H54 (cell line): ENCODE measurements at places on chromosomes 5 and 9.

GRCh38 chr5:169442913-169443784 lies 140.4 kb upstream of the SPDL1 start:
- no peak for DNase-seq

DNA sequence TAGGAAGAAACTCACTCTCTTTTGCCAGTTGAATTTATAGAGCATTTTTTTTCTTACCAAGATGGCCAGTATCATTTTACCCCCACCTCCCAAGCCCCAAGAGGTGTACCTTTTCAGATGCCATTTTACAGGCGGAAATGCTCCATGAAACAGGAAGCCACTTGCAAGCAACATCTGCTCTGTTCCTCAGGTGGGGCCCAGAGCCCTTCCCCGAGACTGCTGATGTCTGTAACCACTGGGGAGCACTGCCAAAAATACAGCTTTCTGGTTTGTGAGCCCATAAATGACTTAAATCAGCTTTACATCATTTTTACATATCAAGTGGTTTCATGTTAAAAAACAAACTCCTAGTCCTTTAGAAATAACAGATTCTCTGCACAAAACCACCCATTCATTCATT lies 42.9 kb upstream of the GARNL3 start:
- DNase-seq, result no peak

DNA sequence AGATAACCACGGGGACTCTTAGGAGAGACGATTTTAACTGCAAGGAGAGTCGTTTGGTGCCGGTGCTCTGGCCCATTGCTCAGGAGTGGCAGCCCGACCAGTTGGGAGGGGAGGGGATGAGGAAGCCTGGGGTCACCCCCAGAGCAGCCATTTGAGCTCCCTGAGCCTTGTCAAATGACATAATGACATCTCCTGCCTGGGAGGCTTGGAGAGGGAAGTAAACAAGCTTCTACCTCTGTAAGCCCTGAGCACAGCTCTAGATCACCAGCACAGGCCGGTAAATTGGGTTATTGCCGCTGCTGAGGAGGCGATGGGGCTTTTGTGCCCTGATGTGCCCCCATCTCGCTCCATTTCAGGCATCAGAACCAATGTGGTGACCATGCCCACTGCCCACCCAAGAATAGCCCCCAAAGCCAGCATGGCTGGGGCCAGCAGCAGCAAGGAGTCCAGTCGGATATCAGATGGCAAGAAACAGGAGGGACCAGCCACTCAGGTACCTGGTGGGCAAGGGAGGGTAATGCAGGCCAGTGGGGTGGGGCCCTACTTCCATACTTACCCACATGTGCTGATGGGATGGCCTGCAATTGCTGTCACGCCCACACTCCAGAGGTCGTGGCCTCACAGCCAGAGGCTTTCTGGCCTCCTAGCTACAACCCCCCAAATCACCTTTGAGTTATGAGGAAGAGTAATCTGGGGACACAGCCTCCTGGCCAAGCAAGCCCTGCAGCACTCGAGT lies 23.0 kb downstream of the CD74 start:
- DNase-seq, result no peak

DNA sequence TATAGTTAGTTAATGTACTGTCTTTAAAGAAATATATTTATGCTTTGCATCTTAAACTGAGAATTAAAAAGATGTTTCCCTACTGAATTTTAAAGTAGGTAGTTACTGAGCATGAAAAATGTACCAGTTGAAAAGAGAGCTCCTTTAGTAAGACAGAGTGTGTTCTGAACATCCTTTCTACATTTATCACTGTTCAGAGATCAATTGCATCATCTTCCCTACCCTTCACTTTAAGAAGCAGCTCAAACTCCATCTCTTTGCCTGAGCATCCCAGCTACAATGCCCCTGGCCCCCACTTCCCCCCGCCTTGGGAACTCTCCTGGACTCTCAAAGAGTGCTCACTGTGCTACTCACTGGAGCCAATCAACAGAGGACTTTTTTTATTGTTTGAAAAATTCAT lies 164.7 kb downstream of the GNAQ start:
- no peak for DNase-seq

GRCh38 chr9:114430457-114430856 lies 42.7 kb upstream of the AKNA start:
- no peak for DNase-seq

DNA sequence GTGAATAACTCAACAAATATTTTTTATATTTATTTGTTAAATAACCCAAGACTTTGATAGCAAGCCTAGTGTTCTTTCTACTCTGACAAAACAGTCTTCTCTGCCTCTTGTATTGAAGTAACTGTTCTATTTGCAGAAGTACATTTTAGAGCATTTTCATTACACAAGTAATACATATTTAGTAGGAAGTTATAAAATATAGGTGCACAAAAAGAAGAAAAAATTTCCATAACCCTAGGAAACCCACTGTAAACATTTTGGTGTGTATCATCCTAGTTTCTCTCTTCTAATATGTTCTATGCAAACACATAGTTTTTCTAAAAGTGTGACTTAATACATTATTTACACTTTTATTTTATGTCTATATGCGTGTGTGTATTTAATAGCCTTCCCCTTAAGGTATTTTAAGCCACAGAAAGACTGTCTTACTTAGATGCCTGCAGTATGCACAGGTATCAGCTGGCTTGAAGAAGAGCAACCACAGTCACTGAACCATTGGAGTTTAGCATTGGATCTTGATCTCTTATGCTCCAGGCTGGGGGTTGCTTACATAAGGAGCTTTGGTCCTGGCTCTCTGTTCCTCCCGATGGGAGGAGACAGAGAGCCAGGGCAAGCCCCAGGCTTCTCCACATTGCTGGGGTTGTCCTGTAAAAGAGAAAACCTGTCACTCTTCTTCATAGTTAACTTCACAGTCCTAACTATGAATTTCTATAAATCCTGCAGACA lies 3.8 kb downstream of the SELENOP start:
- no peak for DNase-seq

GRCh38 chr5:176413255-176413565 lies 3.1 kb downstream of the CLTB start:
- DNase-seq, result no peak

- DNase-seq, result no peak
Observed at GRCh38 chr9:90942555-90942954, 140.9 kb downstream of the SYK start.

DNA sequence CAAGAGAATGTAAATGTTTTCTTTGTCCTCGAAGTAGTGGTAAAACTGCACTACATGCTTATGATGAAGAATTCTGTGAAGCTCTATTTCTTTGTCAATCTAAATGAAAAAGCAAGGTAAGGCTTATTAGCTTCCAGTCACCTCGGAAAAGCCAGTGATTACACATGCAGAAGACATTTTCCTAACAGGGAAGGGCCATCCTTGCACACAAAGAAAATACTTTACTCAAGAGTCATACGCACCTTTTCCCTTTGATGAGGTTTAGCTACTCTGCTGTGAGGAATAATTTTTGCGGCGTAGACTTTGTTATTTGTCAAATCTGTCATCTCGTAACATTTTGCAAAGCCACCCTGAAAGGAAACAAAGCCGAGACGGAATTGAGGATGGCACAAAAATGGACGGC lies 1.1 kb downstream of the PLK2 start:
- no peak for DNase-seq

DNA sequence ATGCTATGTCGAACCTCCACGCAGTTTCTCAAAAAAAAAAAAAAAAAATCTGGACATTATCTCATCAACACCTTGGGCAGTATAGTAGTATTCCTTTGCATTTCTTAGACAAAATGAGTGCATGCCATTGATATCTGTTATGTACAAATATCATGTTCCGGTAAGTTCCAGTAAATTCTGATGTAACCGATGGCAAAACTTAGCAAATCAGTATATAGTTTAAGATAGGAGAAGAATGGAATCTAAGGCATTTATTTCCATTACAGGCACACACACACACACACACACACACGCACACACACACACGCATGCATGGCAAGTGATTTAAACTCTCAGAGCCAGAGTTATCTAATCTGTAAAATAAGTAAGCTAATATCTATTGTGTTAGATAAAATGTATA lies 356.5 kb upstream of the TUSC1 start:
- no peak for DNase-seq

DNA sequence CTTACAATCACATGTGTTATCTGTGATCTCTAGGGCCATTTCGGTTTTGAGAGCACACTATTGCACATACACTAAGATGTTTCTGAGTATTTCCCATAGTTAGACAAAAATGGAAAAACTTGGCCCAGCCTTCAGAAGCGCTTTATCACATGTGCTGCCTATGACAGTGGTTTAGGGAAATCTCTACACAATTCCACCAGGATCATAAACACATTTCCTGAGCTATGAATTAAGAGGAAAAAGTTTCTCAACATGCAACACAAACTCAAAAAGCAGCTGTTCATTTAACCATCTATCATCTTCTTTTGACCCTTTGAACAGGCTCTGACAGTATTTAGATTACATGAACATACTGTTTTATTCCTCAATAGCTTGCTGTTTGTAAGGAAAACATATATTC lies 15.1 kb downstream of the FGF1 start:
- no peak for DNase-seq

GRCh38 chr9:20361656-20362570 lies 260.4 kb downstream of the MLLT3 start:
- DNase-seq, result no peak

DNA sequence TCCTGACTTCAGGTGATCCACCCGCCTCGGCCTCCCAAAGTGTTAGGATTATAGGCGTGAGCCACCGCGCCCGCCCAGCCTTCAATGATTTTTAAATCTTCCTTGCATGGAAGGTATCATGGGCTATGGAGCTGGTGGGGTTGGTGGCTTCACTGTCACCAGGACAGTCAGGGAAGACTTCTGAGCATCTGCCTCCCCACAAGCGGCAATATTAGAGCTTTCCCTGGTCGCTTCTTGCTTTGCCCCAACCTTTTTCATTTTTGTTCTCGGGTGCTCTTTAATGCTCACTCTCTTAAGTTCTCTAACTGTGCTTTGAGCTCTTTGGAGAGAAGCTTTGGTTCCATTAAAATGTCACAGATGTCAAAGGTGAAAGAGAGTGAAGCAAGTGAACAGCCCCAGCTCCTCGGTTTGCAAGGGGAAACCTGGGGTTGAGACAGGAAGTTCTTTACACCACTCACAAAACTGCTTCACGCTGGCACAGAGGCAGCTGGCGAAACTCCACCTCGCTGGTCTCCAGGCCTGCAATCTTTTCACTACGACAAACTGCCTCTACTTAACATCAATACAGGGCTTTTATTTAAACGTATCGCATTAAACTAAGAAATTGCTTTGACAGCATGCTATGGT lies 142.5 kb upstream of the RETREG1 start:
- no peak for DNase-seq

- no peak for DNase-seq
Observed at GRCh38 chr5:23352446-23352845, 155.0 kb upstream of the PRDM9 start.

DNA sequence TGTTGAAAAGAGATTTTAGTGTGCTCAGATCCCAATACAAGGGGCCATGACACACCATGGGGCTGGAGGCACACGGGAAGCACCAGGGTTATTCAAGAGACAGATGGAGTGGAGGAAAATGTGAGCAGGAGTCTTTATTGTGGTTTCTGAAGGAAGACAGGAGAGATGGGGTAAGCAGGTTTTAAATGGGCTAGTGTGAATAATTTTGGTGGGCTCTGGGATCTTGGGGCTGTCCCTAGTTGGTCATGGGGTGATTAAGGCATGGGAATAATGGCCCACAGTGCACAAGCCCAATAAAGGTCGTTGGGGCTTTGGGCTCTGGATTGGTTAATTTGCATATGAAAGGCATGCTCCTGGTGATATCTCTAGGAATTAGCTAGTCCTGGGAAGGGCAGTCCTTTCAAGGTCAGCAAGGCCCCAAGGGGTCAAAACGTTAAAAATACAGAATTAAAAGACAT lies 3.6 kb upstream of the SCGB3A2 start:
- DNase-seq, result no peak

DNA sequence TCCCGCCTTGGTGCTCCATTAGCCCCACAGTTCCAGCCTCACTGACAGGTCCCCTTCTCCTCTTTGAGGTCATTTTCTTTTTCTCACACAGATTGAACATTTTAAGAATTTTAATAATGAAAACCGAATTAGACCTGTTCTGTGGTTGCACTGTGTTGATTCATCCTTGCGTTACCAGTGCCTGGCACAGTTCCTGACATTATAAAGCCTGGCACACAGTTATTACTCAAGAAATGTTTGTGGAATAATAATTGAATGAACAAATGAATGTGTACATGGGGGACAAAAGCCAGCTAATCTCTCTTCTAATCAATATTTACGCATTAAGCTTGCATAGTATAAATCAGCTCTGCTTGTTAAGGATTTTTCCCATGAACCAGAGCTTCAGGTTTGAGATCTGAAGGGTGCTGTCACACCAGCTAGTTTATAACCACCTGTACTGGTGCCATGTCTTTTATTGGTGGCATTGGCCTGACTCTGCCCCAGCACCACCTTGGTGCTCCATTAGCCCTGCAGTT lies 80.0 kb downstream of the SV2C start:
- no peak for DNase-seq

DNA sequence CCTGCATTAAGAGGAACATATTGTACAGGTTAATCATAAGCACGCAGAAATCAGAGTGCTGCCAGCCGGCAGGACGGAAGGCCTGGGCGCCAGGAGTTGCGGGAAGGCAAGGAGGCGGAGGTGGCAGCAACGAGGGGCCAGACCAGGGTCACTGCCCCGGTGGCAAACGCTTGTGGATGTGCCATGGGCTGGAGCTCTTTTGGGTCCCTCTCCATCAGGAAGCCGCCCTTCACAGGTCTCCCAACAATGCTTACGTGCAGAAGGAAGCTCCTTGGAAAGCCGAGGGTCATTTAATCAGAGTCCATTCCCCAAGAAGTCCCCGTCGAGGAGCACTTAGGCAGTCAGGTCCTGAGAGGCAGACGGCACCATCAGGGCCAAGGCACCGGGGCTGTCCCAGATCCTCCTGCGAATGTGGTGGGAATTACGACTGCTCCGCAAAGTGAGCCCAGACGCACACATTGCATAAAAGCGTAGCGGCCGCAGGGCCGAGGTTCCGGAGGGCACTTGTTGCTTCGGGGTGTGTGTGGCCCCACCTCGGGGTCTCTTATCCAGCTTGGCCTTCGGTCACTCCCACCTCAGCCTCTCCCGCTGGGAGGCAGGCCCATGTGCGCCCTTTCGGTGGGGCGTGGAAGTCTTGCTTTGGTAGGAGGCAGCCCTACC lies 20.5 kb downstream of the MRPL36 start:
- DNase-seq, result no peak

- peak; percentile 20 for DNase-seq
Observed at GRCh38 chr5:9207817-9208418, 338.0 kb downstream of the SEMA5A start.

- DNase-seq, result no peak
Observed at GRCh38 chr5:161399996-161400562, 146.4 kb downstream of the GABRB2 start.

GRCh38 chr9:132641216-132641615 lies 28.6 kb downstream of the DDX31 start:
- no peak for DNase-seq

GRCh38 chr5:73692981-73693380 lies 67.0 kb downstream of the ARHGEF28 start:
- DNase-seq, result no peak

DNA sequence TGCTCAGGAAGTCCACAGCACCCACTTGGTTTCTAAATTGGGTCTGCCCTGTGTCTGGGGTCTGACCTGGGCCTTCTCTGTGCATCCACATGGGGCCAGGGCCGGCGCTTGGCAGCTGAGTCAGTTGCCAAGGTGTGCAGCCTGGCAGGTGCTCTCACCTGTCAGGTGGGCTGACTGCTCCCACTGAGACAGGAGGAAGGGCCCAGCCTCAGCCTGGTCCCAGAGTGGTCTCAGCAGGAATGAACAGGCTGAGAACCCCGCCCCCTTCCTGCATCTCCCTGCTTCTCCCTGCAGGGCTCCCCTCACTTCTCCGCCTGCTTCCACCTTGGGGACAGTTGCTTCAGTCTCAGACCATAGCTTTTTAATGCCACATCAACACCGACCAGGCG lies 60.5 kb downstream of the BARX1 start:
- DNase-seq, result no peak
